ENCODE measurements at places on chromosomes 7 and 10. TPM values are rescaled to one million over a fixed set of nuclear protein-coding genes. Genes with fewer than 3 reads are reported as not detected.
A peak's percentile ranks its signal among the peaks of the same experiment; 100 is the strongest.

DNA sequence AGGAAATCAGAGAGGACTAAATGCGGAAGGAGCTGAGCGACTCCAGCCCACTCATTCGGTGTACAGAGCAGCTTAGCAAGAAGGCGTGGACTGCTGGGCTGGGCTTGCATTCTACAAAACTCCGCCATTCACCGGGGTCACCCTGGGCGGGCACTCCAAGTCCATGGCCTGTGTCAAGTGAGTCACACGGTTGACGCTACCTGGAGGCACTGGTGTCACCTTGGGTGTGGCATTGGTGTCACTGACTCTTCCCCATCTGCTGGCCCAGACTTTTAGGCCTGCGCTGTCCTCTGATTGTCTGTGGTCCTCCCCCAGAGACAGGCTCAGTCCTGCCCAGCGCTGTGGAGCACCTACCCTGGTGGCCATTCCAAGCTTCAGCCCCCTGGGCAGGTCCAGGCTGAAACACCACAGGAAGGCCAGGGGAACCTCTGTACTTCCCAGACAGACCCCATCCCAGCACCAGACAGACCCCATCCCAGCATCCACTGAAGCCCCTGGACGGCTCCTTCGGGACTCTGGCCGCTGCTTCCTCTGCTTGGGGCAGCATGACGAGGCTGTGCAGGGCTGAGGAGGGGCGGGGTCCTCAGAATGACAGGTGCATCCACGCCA is 30.6 kb upstream of the CNPY1 start:
- no peak for DNase-seq

DNA sequence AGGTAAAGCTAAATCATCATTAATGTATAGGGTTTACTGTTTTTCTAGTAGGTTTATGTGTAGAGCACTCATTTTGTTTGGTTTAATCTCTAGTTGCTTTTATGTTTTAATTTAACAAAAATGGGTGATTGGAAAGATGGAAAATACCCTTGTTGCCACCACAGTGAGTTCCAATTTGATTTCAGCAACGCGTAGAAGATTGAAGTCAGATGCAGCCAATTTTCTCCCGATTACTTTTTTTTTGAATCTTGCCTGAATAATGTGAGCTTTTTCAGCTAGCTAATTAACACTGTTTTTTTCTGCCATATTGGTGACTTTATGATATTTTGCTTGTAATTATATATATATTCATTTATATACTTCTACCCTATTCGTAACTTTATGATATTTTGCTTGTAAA is 293.8 kb downstream of the SDK1 start:
- no peak for DNase-seq

The TFAM gene
- polyA plus RNA-seq = 52.7 TPM

The ADAM22 gene
- polyA plus RNA-seq = 1.6 TPM

GRCh38 chr10:111705021-111705420 is 478.5 kb downstream of the GPAM start:
- DNase-seq = no peak

The ACTR3C gene
- polyA plus RNA-seq = 2.1 TPM

DNA sequence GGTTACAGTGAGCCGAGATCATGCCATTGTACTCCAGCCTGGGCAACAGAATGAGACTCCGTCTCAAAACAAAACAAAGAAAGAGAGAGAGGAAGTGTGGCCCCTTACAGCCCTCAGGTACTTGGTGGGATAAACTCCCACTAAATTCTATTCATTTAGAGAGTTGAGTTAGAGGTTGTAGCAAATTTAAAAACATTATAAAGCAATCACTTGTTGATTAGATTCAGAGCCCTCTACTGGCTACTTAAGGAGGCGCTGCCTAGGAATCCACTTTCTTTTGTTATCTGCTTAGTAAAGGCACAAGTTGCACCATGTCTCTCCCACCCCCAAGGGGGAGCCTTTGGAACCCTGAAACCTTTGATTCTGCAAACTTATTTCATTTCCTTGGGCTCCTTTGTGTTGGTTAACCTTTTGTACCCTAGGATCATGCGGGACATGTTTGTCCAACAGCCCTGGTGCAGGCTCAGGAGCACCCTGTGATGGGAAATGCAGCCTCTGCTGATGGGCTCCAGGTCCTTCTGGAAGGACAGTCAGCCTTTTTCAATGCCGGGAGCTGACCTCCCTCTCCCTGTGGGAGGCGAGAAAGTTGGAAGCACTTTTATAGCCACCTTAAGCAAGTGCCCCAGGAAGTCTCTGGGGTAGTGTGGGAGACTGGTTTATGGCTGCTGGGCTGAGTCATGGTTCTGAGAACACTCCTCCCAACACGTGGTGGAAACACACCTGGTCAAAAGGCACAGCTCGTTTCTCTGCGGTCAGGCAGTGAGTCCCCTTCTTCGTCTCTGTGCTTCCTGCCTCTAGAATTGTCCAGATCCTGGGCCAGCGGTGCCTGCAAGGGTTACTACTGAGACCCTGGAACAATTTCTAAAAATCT is 2.3 kb downstream of the HKDC1 start:
- DNase-seq = peak; percentile 14

The ZNF365 gene
- polyA plus RNA-seq = 2.9 TPM

DNA sequence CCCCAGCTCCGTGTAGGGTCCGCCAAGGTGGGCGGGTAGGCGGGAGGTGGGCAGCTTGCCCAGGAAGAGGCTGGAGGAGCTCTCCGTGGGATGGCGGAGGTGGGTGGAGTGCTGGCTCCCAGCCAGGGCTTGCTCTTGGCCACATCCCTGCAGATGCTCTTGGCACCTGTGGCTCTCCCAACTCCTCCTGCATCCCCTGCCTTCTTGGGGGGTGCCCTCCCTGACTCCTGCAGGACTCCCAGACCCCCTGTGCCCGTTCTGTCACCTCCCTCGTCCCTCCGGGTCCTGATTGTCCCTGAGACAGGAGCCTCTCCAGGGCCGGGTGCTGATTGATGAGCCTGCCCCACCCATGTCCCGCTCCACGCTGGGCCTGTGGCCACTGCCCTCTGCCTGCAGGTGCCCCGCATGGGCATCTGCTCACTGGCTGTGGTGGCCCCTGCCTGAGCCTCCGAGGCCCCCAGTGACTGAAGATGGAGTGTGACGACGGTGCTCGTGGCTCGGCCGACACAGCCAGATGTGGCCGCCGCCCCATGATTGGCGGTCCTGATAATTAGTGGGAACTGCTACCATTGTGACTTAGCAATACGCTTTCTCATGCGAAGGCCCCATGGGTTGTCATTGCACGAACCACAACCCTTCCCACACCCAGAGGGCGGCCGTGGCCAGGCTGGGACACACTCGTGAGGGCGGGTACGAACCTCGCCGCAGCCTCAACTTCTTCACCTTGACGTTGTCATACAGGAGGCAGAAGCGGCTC is 23.6 kb downstream of the CFAP46 start:
- DNase-seq = no peak

DNA sequence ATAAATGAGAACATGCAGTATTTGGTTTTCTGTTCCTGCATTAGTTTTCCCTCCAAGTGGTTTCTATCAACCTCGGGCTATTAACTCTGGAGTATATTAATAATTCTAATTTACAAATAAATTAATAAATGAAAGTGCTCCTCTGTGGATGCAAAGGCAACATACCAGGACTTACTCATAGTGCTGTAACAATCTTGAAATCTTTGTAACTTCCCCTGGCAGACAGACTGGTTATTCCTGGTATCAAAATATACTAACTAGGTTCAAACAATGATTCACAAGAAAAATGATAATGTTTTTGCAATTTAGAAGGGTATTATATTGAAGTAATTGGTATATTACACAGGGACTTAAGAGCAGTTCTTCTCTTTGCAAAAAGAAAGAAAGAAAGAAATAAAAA is 177.2 kb downstream of the FANK1 start:
- DNase-seq = no peak

The ZNF804B gene
- not detected for polyA plus RNA-seq

The MXI1 gene
- polyA plus RNA-seq = 20.9 TPM

- DNase-seq = peak; percentile 16
Observed at GRCh38 chr10:22346096-22346661, 883 bp downstream of the SPAG6 start.

The PON1 gene
- not detected for polyA plus RNA-seq

The PKD1L1 gene
- polyA plus RNA-seq = 0.07 TPM

- DNase-seq = peak; percentile 24
Observed at GRCh38 chr7:92682903-92683539, 92.8 kb upstream of the FAM133B start.

DNA sequence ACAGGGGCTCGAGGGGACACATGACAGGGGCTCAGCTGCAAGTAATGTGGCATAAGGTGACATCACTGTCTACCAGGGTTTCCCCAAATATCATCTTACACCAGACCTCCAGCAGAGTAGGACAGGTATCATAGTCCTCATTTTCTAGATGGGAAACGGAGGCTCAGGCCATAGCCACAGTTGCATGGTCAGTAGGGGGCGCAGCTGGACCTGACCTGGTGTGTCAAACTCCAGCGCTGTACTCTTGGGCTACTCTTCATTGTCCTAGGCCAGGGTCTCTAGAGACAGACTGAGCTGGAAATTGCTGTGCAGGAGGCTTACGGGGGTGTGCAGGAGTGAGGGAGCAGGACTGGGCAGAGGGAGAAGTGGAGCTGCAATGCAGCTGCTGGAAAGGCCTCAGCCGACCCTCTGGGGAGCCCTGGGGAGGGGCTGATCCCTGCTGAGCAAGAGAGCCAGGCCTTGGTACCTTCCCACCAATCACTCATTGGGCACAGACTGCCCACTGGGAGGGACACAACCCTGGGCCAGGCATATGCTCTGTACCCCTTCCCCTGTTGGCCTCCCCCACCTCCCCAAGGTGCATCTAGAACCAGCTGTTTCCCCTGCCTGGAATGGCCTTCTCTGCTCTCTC is 89.9 kb downstream of the CDH23 start:
- no peak for DNase-seq

The TAS2R5 gene
- polyA plus RNA-seq = not detected

DNA sequence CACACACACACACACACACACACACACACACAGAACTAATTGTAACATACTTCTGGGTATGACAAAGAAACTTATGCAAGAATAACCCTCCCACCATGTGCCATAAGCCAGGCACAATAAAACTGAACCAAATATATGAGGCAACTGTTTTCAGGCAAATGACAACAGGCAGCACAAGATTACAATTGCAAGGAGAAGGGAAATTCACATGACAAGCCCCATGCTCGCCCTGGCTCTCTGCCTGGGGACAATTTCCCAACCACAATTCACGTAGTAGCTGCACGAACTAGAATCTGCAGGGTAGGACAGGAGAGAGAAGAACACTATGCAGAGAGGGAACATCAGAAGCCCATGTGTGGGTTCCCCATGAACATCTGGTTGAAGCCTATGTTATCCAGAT is 143.3 kb downstream of the CALN1 start:
- DNase-seq = no peak

DNA sequence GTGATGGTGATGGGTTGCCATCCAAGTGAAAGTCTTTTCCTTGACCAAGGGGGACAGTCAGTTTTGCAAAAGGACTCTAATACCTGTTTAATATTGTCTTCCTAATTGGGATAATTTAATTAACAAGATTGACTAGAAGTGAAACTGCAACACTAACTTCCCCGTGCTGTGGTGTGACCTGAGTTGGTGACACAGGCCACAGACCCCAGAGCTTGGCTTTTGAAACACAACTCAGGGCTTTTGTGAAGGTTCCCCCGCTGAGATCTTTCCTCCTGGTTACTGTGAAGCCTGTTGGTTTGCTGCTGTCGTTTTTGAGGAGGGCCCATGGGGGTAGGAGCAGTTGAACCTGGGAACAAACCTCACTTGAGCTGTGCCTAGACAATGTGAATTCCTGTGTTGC is 6.9 kb downstream of the PPIF start:
- no peak for DNase-seq

The THSD7A gene
- polyA plus RNA-seq = not detected

The GOLGA7B gene
- 0.44 TPM for polyA plus RNA-seq

The NUPR2 gene
- not detected for polyA plus RNA-seq

All from naive thymus-derived CD8-positive, alpha-beta T cell (primary cell).